ENCODE measurements at places on chromosomes 11 and 22.

DNA sequence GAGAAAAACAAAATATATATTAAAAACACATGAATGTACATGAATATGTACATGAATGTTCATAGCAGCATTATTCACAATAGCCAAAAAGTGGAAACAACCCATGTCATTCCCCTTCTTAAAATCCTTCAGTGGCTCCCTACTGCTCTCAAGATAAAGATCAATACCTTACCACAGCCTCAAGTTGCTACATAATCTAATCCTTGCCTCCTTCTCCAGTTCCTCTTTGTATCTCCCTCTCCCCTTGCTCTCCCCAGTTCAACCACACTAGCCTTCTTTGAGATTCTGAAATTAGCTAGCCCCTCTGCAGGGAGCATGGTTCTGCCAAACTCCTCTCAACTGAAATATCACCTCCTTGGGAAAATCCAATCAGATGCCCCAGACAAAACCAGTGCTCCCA is 28.1 kb downstream of the MTMR2 start:
- DNase-seq, result no peak

- no peak for DNase-seq
Measured at GRCh38 chr11:57237204-57237681, at the start of gene APLNR. TSS of gene APLNR (minus strand) at chr11:57237250. CDS start at chr11:57237004, 246 bp downstream.

DNA sequence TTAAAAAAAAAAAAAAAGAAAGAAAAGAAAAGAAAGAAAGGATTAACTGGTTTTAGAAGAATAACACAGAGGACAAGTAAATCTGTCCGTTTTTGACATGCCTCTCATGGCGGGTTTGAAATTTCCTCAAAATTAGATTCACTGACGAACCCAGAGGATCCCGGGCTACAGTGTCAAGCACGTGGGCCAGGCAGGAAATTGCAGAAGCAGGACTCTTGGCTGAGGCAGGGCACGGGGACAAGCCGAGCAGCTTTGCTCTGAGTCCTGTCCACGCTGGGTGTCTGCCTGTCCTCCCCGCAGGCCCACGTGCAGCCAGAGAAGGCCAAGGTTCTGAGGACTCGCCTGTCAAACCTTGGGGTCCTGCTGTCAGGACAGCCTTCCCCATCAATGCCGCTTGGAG is 24.7 kb downstream of the GAL start:
- DNase-seq, result no peak

DNA sequence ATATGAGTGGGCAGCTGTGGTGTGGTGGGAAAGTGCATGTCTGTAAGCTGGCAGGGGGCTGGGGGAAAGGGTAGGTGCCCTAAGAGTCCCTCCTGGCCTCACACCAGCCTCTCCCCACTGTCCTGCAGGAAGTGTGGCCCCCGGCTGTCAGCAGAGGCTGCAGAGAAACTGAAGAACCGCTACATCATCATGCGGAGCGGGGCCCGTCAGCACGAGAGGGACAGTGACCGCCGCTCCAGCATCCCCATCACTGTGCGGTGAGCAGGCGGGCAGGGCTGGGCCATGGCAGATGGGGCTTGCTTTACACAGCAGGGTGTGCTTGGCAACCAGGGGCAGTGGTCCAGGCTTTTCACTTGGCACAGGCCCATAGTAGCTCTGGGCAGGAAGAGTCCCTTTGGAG is 19.8 kb downstream of the MCM5 start:
- no peak for DNase-seq

GRCh38 chr11:65898656-65899355 is 1.4 kb downstream of the FOSL1 start:
- no peak for DNase-seq

DNA sequence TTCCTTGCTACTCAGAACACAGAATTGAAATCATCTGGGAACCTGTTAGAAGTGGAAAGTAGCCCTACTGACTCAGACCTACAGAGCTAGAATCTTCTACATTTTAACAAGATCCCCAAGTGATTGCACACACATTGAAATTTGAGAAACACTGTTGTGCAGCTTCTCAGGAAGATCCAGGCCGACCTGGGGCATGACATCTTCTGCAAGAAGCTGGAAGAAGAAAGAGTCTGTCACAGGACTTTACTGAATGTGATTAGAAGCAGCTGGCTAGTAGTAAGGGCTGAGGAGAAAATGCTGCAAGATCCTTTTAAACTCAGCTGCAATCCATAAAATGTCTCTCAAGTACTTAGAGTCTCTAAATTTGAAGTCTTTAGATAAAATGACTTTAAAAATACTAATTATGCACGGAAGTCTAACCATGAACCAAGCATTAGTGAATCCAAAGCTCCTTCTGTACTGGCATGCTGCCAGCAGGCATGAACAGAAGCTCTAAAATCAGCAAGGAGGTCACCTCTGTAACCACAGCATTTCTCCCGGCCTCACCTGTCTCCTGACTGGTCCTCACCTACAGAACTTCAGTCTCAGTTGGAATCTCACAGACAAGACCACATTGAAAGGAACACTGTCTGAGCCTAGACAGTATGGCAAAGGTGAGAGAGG is 85.0 kb downstream of the SERGEF start:
- peak; percentile 21 for DNase-seq

DNA sequence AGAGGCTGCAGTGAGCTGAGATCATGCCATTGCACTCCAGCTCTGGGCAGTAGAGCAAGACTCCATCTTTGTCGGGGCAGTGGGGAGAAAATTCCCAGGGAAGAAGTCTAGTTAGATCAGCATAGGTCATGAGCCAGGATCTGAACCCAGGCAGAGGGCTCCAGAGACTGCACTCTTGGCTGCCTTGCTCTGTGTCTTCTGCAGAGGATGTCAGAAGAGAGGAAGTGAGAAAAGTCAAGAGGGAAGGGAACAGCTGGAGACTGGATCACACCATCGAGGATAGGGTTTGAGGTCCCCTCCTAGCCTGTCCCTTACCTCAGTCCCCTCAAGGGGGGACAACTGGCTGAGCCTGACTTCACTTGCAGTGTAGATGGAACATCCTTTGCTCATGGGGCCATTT is 5.8 kb downstream of the MYOD1 start:
- no peak for DNase-seq

- peak; percentile 77 for DNase-seq
Measured at GRCh38 chr22:41048791-41049717, 43.3 kb upstream of the EP300 start.

DNA sequence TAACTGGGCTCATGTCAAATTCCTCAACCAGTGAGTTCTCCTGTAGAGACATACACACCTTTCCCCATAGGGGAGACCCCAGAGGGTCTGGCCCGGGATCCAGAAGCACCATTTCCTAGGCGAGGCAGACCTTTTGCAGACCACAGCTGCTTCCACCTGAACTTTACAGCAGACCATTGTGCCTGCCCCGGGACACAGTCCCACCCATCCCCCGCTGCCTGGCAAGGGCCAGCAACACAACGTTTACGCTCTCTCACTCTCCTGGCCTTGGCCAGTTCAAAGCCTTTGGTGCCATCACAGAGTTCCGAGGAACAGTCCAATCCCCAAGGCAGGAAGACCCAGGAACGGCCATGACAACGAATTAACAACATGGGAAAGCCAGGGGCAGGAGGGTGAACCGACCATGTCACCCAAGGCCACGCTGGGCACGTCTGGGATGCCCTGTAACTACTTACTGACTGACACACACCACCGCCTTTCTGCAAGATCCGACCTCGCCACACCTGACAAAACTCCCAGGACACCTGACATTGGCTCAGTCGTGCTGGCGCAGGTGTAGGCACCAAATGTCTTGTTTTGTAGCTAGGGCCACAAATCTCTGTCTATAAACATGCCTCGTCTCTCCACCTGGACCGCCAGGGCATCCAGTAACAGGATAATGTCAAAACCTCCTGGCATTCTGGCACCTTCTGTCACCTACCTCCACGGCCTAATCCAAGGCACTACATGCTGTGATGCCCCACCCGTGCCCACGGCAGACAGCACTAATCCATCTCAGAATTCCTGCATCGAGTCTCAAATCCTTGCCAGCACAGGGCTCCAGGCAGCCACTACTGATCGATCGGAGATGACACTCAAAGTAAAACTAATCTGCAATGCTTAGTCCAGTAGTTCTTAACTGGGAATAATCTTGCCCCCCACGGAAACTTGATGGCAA is 51.3 kb downstream of the MYH9 start:
- DNase-seq, result no peak

GRCh38 chr11:34904421-34904955 is 11.7 kb downstream of the APIP start:
- DNase-seq, result no peak

- no peak for DNase-seq
Measured at GRCh38 chr22:36211237-36211861, 9.7 kb upstream of the APOL4 start.

DNA sequence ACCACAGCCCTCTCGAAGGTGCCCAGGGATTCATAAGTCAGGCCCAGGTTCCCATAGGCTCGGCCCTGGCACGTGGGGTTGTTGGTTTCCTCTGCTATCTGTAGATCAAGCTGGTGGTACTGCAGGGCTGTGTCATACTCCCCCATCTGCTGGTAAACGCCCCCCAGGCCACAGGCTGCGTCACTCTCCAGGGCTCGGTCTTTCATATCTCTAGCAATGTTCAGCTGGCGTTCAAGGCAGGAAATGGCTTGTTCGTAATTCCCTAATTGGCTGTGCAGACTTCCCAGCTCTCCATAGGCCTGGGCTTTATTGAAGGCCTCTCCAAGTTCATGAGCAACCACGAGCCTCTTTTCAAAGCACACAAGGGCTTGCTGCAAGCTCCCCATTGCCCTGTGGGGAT is 186.4 kb upstream of the PITPNB start:
- DNase-seq, result no peak

DNA sequence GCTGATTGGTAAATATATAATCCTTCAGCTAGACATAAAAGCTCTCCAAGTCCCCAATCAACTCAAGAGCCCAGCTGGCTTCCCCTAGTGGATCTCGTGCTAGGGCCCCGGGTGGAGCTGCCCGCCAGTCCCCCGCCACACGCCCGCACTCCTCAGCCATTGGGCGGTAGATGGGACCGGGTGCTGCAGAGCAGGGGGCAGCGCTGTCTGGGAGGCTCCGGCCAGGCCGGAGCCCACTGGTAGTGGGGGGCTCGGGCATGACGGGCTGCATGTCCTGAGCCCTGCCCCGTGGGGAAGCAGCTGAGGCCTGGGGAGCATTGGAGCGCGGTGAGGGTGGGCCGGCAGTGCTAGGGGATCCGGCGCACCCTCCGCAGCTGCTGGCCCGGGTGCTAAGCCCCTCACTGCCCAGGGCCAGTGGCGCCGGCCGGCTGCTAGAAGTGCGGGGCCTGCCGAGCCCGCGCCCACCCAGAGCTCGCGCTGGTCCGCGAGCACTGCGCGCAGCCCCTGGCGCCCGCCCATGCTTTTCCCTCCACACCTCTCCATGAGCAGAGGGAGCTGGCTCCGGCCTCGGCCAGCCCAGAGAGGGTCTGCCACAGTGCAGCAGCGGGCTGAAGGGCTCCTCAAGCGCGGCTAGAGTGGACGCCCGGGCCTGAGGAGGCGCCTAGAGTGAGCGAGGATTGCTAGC is 1680.6 kb upstream of the RAG2 start:
- DNase-seq, result no peak

- DNase-seq, result no peak
Measured at GRCh38 chr22:27558658-27559371, 242.7 kb downstream of the MN1 start.

- DNase-seq, result no peak
Measured at GRCh38 chr22:21791635-21792625, 56.3 kb upstream of the YPEL1 start.

DNA sequence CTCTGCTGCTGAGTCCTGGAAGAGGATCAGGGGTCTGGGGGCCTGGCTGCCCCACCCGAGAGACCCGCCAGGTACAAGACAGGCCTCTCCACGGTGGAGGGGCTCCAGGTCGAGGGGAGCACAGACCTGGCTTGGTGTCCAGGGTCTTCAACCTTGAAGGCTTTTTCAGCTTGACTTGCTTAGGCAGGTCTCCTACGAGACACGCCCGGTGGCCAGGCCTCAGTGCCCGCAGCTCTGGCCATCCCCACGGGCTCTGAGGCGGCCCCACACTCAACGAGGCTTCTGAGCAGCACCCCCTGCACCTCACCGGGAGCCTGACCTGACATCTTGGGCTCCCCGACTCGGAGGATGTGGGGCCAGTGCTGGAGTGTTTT is 6.6 kb upstream of the PLXNB2 start:
- no peak for DNase-seq

GRCh38 chr22:25024895-25025294 is 72.4 kb downstream of the KIAA1671 start:
- no peak for DNase-seq

DNA sequence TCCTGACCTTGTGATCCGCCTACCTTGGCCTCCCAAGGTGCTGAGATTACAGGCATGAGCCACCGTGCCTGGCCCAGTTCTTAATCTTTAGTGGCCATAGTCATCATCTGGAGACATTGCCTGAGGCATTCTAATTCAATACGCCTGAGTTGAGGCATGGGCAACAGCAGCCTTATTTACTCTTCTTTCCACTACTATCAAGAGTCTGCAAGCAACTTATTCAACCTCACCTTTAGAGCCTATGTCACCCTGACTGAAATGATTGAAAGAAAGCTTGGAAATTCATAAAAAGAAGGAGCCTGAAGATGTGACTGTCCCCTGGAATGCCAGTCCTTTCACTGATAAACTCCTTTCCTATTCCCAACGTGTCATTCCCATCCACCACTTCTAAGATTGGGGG is 15.8 kb upstream of the PAFAH1B2 start:
- DNase-seq, result no peak

DNA sequence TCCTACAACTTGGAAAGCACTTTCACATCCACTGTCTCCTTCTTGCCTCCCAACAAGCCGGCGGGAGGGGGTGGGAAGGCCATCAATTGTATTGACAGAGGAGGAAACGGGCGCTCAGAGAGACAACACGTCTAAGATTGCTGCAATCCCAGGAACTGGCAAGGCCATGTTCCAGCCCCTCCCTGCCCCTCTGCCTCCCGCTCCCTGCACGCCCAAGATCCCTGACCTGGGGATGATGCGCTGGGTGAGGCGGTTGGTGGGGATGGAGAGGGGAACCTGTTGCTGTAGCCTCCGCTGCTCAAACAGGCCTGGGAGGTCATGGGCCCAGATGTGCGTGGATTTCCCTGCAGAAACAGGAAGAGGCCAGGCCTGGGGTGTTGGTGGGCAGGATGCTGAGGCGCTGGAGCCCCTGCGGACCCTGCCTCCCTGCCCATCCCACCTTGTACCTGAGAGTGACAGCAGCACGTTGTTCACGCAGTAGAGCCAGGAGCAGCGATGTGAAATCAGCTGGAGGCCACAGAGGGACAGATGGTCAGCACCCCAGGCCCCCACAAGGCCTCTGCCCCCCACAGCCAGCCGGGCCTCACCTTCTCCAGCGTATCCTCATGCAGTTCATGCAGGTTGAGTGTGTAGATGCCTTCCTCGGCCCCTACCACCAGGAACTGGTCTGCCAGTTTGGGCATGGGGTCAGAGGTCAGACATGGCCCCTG is 6.8 kb downstream of the MAP4K2 start:
- no peak for DNase-seq

- no peak for DNase-seq
Measured at GRCh38 chr11:118398791-118399559, 2.4 kb upstream of the ATP5MG start.

- peak; percentile 8 for DNase-seq
Measured at GRCh38 chr11:1160231-1161101, 2.7 kb downstream of the MUC5AC start.

DNA sequence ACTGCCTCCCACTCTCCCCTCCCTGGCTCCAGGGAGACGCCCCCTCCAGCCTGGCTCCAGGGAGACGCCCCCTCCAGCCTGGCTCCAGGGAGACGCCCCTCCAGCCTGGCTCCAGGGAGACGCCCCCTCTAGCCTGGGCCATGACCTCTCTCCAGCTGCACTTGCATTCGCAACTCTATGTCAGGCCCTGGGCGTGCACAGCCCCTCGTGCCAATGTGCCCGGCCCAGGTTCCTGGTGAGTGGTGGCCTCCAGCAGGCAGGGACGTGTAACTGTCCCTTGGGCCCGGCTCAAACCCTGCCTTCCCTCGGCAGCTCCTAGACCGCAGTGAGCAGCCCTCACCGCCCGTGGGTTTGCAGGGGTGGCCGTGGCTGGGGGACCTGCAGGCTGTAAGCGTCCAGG is 6.9 kb downstream of the MUC6 start:
- DNase-seq, result no peak
